ENCODE measurements at places on chromosomes 11 and 22.

GRCh38 chr11:66432597-66432996 lies 6.1 kb downstream of the MRPL11 start:
- no peak for DNase-seq

- no peak for DNase-seq
Observed at GRCh38 chr22:30605449-30606110, 1.4 kb upstream of the TCN2 start.

DNA sequence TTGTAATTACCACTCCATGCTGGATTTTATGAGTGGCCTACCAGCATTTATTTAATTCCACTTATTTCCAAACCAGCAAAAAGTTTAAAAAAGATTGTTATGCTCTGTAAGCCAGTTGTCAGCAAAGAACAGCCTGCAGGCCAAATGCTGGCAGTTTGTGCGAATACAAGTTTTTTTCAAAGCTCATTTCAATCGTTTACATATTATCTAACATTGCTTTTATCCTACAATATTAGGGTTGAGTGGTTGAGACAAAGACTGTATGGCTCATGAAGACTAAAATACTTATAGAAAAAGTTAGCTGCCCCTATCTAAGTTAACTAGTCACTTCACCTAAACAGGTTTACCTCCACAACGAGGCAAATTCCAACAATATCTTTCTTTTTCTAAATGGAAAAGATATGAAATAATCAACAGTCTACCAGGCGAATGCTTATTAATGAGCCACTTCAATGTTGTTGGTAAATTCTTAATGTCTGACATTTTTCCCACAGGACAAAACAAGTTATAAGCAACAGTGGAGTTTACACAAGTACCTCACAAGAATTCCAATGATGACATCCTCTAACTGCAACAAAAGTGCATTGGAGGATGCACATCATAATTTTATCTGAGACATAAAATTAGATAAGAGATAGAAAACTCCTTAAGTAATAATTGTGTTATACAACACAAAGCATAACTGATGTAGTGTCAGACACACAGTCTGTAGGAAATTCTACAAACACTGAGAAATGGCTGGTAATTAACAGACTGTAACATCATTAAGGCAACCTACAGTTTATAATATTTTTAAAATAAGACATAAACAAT lies 35.8 kb upstream of the POU2AF2 start:
- no peak for DNase-seq

GRCh38 chr22:44438056-44438455 lies 60.0 kb downstream of the RTL6 start:
- no peak for DNase-seq

GRCh38 chr22:39580006-39580441 lies 9.5 kb downstream of the CACNA1I start:
- DNase-seq: no peak

DNA sequence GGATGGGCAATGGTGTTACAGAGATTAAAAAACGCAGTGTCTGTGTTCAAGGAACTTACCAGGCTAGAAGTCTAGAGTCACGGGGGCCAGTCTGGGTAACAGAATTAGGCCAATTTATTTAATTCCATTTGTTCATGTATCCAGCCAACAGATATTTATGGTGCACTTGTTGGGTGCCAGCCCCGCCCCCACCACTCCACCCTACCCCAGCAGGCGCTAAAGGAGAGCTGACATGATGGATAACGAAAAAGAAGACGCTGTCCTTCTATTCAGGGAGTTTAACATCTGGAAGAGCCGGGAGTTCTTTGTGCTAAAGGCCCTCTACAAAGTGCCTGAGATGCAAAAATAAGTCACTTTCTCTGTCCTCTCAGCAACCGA lies 1.1 kb upstream of the BMAL1 start:
- no peak for DNase-seq

DNA sequence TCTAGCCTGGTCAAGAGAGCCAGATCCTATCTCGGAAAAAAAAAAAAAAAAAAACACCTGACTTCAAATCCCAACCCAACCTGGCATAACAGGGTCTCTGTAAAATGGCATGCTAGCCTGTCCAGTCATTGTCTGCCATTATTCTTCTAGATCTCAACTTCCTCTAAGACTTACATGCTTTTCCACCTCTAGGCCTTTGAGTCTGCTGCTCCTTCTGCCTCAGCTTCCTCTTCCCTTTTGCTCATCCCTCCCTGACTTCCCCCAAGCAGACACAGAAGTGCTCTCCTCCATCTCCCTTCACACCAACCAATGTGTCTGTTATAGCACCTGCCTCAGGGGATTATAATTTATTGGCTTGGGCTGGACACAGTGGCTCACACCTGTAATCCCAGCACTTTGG lies 7.8 kb downstream of the STK33 start:
- no peak for DNase-seq

GRCh38 chr11:73384872-73385689 lies 8.9 kb downstream of the RELT start:
- no peak for DNase-seq

GRCh38 chr11:68150037-68150436 lies 28.8 kb upstream of the CHKA start:
- DNase-seq: no peak

DNA sequence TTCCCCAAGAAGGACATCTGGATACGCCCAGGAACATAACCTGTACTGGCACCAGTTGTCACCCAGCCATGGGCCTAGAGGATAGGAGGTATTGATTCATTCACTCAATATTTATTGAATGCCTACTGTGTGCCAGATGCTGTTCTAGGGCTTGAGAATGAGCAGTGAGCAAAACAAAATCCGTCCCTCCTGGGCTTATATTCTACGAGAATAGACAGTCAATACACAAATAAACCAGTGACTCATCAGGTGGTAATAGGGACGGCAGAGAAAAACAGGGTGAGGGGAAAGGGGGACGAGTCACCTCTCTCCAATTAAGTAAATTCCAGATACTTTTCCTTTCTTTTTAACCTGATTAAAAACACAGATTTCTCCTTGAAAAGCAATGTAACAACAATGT lies 103.5 kb downstream of the MICAL2 start:
- DNase-seq: no peak

DNA sequence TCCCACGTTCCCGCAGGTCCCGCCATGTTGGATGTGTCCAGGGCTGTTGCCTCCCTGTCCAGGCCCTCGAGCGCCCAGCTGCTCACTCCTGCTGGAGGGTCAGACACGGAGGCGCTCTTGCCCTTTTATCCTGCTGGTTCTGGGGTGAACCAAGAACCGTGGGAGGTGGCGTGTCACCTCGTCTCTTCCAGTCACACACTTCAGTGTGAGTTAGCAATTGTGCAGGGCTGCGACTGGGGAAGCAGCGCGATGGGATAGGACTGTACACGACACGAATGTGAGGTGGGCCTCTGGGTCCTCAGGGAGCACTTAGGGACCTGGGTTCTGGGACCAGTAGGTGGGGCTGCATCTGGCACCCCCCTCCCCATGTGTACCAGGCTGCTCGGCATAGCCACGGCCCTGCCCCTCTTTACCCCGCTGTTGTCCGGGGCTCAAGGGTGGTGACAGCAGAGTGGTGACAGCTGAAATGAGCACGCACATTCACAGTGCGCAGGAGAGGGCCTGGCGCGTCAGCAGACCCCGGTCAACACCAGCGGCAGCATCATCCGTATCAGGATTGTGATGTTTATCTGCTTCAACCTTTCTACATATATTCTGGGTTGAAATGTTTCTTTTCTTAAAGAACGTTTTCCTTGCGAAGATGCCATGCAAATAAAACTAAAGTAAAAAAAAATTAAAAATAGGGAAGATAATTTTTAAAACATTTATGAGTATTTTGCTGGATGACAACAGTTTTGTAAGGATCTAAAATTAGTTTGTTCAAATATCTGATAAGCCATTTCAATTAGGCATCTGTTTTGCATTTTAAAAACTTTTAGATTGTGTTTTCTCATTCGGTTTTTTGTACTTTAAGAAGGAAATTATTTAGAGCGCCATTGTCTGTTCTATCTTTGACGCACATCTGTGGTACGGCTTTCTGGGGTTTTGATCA lies 210.7 kb downstream of the TBC1D22A start:
- DNase-seq: no peak

DNA sequence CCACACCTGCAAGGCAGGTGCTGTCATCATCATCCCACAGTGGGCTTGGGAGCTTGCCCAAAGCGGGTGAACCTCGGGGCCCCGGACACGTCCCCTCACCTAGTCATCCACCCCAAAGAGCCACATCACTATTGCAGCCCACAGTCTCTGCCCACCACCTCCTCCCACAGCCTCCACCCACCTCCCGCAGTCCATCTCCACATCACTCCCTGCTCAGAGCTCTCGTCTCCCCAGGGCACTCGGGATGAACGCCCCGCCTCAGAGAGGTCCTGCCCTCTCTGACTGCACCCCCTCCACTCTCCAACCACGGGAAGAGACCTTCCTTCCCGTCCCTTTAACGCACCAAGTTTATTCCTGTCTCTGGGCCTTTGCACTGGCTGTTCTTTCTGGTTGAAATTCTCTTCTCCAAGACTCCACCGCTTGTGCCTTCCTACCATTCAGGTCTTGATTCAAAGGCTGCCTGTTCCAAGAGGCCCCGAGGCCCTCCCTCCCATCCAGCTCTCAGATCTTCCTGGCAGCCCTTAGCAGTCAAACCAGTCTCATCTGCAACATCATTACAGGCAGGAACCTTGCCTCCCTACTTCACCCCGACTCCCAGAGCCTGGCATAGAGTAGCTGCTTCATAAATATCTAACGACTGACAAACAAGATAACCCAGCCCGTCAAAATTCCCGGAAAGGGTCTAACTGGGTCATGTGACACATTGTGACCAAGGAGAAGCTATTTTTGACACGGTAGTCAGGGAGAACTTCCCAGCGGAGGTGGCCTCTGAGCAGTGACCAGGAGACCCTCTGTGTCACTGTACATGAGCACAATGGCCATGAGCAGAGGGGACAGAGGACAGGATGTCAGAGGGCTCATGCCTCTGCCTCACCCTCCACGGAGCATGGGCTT lies 11.1 kb downstream of the KCNJ4 start:
- no peak for DNase-seq

DNA sequence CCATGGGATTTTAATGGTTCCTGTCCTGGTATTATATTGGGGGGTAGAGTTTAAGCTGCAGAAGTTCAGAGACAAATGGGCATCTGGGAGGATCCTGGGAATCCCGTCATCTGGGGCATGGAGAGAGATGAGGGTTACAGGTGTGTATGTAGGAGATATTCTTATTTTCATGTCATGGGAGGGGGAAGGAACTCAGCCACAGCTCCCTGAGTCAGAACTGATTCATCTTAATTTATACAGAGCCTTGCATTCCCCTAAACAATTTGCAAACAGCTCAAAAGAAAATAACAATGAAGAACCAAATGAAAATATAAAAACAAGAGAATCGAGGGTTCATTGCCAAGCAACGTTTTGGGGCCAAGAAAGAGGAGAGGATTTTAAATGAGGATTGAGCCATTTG lies 155.9 kb upstream of the TBCEL start:
- no peak for DNase-seq

GRCh38 chr11:119681361-119681910 lies 47.6 kb downstream of the NECTIN1 start:
- no peak for DNase-seq

DNA sequence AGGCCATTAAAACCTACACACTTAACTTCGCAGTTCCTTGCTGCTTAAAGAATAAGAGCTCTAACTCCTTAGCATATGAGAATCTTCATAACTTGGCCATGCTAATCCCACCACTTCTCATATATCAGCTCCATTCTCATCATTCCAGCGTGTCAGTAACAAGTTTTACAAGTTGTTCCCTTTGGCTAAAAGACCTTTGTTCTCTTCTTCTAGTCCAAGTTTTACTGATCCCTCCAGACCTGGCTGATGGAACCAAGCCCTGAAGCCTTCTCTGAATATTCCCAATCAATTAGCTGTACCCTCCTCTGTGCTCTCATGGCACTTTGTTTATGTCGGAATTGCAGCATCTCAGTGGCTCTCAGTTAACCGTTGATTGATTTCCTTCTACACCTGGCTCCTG lies 35.8 kb downstream of the GAB2 start:
- DNase-seq: no peak

GRCh38 chr22:47380692-47381091 lies 618.2 kb downstream of the TBC1D22A start:
- no peak for DNase-seq

GRCh38 chr11:121572571-121573059 lies 119.8 kb upstream of the SORL1-AS1 start:
- no peak for DNase-seq

GRCh38 chr11:43943931-43944751 lies 1.7 kb downstream of the C11orf96 start:
- DNase-seq: no peak

DNA sequence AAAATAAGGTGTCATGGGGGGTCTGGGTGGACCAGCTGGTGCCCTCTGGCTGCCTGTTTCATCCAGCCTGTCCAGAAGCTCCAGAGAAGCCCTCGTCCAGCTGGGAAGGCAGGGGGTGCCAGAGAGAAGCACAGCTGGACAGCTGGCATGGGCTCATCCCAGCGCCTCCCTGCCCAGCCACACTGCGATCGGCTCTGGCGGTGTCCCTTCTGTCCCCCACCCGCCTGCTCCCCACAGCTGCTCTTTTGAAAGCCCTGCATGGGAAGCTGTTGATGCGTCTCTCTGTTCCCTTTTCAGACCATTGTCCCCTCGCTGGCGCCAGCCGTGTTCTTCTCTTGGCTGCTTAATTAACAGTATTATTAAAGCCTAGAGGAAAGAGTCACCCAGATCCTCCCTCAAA lies 86.5 kb downstream of the MN1 start:
- no peak for DNase-seq

GRCh38 chr22:43975041-43975440 lies 19.8 kb downstream of the SAMM50 start:
- no peak for DNase-seq

DNA sequence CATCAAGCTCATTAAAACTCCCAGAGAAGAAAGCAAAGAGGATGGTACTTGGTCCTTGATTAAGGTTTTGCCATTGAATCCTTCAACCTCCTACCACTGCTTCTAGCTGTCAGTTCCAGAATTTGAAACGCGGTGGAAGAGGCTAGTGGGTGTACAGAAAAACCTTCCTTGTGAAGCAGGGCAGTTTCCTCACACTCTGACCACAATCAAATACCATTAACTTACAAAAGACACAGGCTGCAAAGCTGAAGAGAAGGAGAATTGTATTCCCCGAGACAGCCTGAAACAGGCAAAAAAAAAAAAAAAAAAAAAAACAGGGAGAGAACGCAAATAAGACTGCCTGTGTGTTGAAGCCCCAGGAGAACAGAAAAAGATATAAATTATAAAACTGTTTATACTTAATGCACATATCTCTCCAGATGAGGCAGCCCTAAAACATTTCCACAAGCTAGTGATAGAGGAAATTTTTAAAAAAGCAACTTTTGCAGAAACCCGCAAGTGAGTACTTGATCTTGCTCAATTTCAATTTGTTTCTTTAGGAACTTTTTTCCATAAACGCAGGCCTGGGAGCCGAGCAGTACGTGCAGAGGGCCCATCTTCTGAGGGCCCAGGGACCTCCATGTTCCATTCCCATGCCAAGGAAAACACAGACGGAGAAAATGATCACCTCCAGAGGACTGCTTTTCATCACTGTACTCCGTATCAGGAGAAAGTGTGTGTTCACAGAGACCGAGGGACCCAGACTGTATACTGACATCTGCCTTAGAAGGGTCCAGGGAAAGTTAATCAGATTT lies 218.7 kb upstream of the BLID start:
- DNase-seq: no peak

- DNase-seq: no peak
Observed at GRCh38 chr22:36985211-36985889, 33.9 kb downstream of the TST start.

- DNase-seq: no peak
Observed at GRCh38 chr11:2792381-2793250, 92.8 kb upstream of the KCNQ1OT1 start.

GRCh38 chr11:77081976-77082836 lies 15.4 kb downstream of the CAPN5 start:
- no peak for DNase-seq

GRCh38 chr22:23772649-23773473 lies at the start of gene MMP11:
MMP11 (plus strand) TSS chr22:23772849; CDS start chr22:23772871, 22 bp downstream.
- DNase-seq: no peak

All from NCI-H187 treated with DMSO at 0.1 percent for 48 hours (cell line).